Left lobe of liver (tissue), 2 donors: ENCODE measurements at places on chromosomes 1 and 21. TPM values are rescaled to one million over a fixed set of nuclear protein-coding genes. Genes with fewer than 3 reads are reported as not detected.

LRRIQ3 gene
- 0.30 TPM for total RNA-seq

DNA sequence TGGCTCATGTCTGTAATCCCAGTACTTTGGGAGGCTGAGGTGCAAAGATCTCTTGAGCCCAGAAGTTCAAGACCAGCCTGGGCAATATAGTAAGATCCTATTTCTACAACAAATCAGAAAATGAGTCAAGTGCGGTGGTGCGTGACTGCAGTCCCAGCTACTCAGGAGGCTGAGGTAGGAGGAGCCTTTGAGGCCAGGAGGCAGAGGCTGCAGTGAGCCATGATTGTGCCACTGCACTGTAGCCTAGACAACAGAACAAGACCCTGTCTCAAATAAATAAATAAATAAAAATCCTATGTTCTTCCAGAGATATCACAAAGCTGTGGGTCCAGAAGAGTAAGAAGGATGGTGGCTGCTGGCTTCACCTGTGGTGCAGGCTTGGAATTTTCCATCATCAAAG is 22.1 kb downstream of the CDA start:
- no peak for DNase-seq

DNA sequence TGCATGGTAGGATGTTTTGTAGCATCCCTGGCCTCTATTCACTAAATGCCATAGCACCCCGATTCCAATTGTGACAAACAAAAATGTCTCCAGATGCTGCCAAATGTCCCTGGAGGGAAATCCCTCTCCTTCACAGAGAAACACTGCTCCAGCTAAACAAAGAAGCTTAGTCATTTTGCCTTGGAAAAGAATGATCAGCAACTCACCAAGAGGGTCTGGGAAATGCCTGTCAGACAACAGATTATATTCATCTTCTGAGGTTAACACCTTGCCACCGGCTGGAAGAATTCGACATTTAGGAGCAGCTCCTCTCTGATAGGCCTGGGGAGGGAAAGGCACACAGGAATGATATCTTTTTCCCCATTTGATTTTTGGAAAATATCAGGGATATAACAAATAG is 84.4 kb downstream of the NIBAN1 start:
- no peak for DNase-seq

GRCh38 chr1:172144445-172145061 is 275.9 kb upstream of the C1orf105 start:
- DNase-seq = peak; percentile 47

GRCh38 chr1:181112071-181112929 is 23.8 kb downstream of the IER5 start:
- peak; percentile 92 for DNase-seq
